ENCODE measurements at places on chromosomes 6 and 20.
A peak's percentile ranks its signal among the peaks of the same experiment; 100 is the strongest.

GRCh38 chr20:21569586-21569985, 55.7 kb upstream of the NKX2-2 start:
- no peak for DNase-seq

GRCh38 chr20:11469795-11470435, 447.8 kb upstream of the BTBD3 start:
- no peak for DNase-seq

DNA sequence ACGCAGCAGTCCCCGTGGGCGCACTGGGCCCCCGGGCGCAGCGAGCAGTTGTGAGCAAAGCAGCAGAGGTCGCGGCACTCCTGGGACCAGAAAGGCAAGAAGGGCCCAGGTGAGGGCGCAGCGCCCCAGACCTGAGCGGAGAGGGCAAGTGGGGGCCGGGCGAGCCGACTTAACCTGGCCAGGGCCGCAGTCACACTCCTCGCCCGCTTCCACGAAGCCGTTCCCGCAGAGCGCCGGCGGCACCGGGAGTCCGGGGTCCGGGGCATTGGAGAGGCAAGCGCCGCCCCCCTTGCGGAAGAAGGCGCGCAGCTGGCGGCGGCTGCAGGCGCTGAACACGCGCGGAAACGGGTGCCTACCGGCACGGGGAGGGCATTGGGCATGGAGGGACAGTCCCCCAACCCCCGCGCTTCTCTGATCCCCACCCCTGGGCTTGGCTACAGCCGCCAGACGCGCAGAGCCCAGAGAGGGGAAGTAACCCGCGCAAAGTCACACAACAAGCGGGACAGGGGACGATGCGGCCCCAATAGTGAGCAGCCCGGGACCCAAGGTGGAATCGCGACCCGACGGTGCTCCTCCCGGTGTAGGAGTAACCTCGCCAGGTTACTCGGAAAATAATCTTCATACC, 9.2 kb downstream of the ADAM33 start:
- DNase-seq = no peak

DNA sequence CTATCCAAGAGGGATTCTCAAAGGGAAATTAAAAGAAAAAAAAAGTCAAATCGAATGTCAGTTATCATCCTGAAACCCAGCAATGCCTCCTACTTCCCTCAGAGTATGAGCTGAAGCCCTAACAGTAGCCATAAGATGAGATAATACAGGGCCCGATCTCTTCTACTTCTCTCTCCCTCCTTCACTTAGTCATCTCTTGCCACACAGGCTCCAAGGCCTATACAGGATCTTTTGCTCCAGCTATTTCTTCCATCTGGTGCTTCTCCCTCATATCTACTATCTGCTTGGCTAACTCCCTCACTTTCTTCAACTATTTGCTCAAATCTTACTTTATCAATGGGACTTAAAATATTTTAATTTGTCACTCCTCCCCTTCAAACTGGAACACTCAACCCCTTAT, 215.3 kb downstream of the RNGTT start:
- DNase-seq = no peak

- DNase-seq = no peak
Observed at GRCh38 chr6:78770765-78771164, 96.6 kb upstream of the IRAK1BP1 start.

DNA sequence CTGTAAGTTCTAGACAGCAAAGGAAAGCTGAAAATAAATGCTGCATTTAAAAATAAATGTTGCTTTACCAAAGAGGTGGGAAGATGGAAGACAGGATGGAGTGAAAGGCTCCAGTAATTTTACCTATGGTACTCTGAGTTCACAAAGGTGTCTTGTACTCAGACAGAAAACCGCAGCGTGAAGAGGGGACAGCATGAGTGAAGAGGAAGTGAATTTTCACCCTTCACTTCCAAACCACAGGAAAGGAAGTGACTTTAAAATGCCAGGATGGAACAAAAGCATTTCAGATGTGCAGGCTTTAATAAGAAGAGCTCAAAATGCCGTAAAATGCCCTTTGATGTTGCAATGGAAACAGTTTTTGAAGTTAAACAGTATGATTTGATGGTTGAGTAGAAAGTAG, 91.2 kb upstream of the TINAG start:
- no peak for DNase-seq

DNA sequence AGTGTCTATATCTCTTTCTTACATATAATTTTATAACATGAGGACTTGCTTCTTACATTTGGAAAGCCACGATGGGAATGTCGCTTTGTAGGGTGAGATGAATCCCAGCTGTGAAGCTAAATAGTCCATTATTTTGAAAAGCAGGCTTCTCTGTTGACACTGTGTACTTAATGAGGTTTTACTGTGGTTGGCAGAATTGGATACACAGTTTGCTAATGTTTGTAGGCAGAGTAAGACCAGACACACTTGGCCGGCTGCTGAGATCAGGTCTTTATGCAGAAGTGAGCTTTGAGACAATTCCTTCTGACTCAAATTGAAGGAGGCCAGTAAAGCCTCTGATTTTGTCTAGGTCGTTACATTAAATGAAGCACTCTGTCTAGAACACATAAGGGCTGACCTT, 93.0 kb downstream of the NDUFAF5 start:
- DNase-seq = no peak

DNA sequence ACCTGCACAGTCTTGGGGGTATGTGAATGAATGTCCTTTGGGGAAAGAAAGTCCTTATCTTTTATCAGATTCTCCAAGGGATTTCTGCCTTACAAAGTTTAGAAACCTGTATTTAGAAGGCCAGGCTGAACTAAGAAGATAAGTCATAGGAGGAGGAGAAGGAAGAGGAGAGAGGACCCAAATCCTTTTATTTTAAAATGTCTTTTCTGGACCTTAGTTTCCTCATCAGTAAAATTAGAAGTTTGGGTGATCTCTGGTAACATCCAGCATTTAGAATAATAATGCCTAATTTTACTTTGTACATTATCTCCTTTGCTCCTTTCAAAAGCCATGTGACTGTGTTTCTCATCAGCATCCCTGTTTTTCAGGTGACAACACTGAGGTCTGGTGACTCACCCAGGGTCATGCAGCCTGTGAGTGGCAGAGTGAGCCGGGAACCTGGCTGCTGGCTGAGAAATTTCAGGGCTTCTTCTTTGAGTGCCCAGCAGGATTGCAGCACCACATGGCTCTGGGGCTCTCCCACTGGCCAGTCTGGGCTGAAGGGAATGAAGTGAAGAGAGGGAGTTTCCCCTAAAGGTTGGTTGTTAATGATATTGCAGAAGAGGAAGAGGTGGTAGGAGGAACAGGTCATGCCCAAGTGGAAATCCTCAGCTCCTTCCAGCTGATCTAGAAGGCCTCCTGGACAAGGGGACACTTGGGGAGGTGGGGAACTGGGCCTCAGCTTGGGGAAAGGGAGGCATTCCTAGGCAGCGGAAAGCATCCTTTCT, 34.0 kb downstream of the VEGFA start:
- no peak for DNase-seq

DNA sequence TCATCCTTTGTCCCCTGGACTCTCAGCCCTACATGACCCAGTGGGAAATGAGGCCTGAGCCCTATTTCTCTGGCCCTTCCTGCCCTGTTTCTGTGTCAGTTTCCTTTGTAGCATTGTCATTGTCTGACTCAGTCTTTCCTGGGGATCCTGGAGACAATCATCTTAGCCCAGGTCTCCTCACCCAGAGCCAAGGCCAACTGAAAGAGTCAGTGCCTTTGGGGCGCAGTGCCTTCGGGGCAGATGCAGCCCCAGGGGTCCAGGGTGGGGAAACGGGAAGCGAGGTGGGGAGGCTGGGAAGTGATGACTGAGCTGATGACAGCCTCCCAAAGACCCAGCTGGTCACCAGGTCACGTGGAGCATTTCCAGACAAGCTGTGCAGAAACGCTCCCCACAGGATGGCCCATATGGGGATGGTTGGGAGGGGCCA, 93.3 kb upstream of the SULF2 start:
- no peak for DNase-seq

GRCh38 chr6:77123527-77123926, 339.8 kb downstream of the HTR1B start:
- DNase-seq = no peak

- no peak for DNase-seq
Observed at GRCh38 chr6:148513145-148514071, 170.8 kb downstream of the SASH1 start.

DNA sequence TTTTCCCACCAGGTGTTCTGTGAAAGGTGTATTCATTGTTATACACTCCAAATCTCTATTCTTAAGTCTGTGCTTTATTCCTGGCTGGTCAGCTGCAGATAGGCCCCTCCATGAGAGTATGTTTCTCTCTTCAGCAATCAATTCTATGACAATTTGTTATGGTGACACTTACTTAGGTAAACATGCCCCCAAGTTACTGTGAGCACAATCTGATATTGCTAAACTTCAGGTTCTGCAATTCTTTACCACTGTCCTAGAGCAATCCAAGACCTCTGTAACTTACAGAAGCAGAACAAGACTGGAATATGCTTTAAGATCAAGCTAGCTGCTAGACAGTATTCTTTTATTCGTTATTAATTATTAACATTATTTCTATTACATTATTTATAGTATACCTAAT, 391.9 kb downstream of the FRK start:
- DNase-seq = no peak

GRCh38 chr6:5025911-5026819, 22.3 kb upstream of the RPP40 start:
- no peak for DNase-seq

- DNase-seq = no peak
Observed at GRCh38 chr6:37438930-37439329, 5.9 kb downstream of the CMTR1 start.

DNA sequence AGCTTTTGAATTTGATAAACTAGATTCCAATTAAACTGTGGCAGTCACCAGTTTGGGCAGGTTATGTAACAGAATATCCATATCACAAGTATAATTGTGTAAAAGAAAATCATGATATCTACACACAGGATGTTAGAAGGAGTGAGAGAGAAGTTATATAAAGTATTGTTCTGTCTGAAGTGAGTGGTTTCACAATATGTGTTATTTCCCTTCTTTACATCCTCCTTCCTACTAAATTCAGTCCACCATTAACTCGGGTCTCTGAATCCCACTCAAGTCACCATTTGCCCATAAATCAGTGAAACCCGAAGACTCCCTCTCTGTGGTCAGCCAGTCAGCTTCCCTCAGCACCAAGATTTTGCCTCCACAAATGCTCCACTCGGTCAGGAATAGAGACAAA, 796 bp downstream of the HLA-DQB1 start:
- DNase-seq = no peak

GRCh38 chr6:82408952-82409431, 45.4 kb downstream of the TPBG start:
- no peak for DNase-seq

DNA sequence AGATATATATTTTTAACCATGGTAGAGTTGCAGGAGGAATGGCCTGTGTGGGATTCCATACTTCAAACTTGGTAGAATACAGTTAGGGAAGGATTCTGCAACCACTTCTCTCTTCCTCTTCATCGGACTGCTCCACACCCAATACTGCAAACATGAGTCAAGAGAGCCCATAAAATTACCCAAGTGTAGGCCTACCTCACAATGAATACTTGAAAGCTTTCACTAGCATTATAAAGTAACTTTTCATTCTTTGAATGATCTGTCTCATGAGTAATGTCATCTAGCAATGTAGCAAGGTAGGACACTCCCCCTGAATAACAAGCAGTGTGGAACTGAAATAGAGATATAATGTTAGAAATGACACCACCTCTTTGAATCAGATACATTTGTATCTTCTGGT, 79.4 kb downstream of the FOXC1 start:
- DNase-seq = no peak

DNA sequence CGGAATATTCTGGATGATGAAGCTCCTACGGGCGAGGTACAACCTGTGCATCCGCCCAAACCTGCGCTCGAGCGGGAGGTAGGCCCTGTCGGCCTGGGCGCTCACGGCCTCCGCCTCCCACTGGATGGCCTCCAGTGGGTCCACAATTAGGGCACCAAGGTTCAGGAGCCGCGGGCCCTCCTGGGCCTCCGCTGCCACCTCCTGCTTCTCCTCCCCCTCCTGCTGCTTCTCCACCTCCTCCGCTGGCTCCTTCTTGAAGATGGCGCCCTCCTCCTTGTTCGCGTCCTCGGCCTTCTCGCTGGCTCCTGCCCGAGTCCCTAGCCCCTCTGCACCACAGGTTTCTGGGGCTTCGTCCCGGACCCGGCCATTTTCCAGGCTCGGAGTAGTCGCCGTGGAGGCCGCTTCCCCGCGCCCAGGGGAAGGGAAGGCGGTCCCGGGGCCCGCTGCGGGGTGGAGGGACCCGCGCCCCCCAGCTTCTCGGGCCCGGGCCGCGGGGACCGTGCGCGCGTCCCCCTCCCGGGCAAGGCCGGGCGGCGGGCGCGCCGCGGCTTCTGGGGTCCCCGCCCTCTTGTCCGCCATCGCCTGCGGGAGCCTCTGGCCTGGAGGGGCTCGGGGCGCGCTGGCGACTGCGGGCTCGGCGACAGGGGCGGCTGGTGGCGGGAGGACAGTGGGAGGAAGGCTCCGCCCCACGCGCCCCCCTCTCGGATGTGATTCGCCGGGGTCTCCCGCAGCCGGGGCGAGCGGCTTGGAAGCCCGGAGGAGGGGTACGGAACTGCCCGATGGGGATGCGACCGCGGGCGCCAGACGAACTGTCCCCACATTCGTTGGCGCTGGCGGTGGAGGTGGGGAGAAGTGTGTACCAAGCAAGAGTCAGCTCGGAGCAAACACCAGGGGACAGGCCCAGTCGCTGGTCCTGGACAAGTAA, 17.6 kb downstream of the PLAGL2 start:
- peak; percentile 17 for DNase-seq

DNA sequence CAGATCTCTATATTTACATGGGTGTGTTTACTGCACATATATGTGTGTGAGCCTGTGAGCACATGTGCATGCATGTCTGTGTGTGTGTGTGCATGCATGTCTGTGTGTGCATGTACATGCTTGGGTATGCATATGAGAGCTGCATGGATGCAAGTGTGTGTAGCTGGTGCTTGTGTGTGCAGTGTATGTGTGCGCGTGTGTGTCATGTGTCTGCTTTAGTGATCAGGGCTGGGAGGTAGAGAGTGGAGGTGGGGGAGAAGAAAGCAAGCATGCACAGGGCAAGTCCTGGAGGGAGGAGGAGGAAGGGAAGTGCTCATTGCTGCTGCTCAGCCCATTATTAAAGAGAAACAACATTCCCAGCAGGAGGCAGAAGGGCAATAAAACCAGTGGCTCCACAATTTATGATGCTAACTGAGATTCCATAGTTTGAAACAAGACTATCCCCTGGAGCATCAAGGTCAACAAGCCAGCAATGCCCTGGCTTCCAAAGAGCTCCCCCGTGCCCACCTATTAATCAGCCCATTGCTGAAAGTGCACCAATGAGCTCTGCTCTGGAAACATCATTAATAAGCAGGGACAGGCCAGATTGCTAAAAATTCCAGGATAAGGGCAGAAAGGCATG, 414.0 kb downstream of the MAFB start:
- DNase-seq = no peak

GRCh38 chr6:70874181-70874913, 82.5 kb downstream of the B3GAT2 start:
- DNase-seq = no peak

GRCh38 chr6:141398949-141399348, 733.8 kb upstream of the GJE1 start:
- DNase-seq = no peak

GRCh38 chr6:80319196-80319595, 212.7 kb downstream of the BCKDHB start:
- no peak for DNase-seq
